Stimulated activated CD4-positive, alpha-beta T cell treated with anti-CD3 and anti-CD28 coated beads, TNF-alpha, amount 100 ng/mL, for 1 hour (primary cell): ENCODE measurements at places on chromosomes 7 and 10.

DNA sequence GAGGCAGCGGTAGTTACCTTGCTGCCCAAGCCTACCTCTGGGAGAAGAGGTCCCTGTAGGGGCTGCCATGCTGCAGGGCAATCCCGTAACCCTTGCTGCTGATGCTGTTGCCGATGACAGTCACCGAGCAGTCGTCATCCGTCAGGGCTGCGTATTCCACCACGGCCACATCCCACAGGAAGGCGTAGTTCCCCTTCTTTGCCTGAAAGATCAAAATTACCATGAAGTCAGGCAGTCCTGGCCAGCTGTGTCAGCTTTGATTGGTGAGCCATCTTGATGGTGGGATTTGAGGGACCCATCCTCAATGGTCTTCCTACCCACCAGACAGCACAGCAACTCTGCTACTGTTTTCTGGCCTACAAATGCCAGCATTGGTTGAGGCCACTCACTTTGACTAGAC is 746.8 kb downstream of the GRID1 start:
- DNase-seq, result no peak

- DNase-seq, result no peak
Measured at GRCh38 chr7:65409363-65409762, 35.7 kb downstream of the ZNF92 start.

DNA sequence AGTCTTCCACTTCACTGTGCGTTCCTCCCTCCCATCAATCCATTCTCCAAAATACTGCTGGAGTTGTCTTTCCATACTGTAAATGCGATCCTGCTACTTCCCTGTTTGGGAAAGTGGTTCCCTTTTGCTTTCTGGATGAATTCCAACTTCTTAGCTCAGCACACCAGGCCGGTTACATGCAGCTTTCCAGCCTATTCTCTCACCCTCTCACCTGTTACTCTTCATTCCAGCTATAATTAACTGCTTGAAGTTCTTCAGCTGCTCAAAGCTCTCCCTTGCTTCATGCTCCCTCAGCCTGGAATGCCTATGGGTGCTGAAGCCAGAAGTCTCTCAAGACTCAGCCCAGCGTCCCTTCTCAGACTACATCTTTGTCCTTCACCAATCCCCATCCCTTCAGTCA is 6.0 kb upstream of the ZNRF2 start:
- DNase-seq, result no peak

DNA sequence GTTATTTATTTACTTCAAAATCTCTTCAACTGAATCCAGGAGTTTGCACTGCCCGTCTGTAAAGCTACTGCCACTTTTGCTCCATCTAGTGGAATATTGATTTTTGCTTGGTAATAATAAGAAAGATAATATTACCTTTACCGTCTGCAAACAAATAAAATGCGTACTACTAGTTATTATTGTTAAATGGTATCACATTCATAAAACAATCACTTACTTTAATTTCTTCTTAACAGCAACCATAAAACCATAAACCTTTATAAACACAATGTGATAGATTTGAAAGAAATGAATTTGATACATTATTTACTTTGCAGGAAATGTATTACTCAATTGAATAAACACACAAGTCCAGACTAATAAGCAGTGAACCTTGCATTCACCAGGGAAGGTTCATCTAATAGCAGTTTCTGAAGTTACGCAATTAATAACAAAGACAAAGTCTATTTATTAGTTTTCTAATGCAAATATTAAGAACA is 6.4 kb downstream of the AGMO start:
- no peak for DNase-seq

GRCh38 chr7:112422842-112423496 is 27.3 kb upstream of the IFRD1 start:
- DNase-seq, result no peak

- DNase-seq, result no peak
Measured at GRCh38 chr10:27736396-27736795, 9.2 kb downstream of the MKX start.

DNA sequence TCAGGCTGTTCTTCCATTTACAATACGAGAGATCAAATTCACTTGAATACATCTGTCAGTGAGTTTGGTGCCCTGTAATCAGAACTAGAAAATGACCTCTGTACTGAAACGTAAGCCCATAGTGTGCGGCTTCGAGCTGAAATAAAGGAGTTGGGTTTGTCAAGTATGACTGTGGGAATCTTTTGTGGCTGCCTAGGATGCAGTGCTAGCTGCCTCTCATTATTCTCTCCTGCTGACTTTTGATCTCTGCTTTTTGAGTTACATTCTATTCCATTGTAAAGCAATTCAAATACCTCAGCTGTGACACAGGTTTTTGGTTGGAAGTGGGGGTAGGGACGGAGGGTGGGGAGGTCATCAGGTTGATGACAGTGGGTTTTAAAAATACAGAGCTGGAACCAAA is 40.4 kb downstream of the ICA1 start:
- no peak for DNase-seq
